K562 (cell line): ENCODE measurements at places on chromosomes 5 and 9. TPM values are rescaled to one million over a fixed set of nuclear protein-coding genes. Genes with fewer than 3 reads are reported as not detected.

GRCh38 chr5:102547141-102548035, 48.6 kb upstream of the SLCO6A1 start:
- no peak overlapping the region for H3K4me3 ChIP-seq
- H3K27ac ChIP-seq = no peak overlapping the region
- H3K4me1 ChIP-seq = no peaks in the 10 kb centered on the region
- DNase-seq = no peak
- H3K36me3 ChIP-seq = no peaks in the 10 kb centered on the region

DNA sequence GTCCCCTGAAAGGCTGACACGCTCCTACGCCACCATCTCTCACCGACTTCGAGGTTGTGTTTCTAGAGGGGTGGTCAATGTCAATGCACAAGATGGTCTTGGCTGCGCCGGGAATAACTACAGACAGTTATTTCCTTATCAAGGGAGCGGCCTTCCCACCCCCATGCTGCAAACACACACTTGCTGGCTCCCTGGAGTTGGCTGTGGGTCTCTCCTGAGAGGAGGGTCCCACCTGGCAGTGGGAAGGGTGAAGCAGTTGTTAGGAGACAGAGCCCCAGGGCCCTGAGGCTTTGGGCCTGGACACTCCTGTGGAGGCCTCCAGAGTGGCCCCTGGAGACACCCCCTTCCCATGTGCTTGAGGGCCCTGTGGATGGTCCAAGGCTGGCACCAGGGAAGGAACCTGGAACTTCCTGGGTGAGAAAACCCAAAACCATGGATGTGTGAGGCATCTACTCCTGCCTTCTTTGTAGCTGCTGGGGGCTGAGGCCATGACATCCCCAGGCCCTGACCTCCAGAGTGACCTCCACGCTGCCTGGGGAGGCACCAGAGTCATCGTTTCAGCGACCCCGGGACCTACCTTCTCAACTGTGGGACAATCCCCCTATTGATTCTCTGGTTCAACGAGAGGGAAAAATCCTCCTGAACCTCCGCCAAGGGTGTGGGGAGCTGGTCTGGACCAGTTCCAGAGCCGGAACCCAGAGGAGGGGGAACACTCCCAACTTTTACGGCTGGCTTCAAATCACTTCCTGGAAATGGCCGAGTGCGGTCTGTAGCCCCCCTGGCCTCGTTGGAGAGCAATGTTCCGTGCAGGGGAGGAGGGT, 101.1 kb upstream of the COL5A1 start:
- H3K27ac ChIP-seq = no peak overlapping the region
- no peak for DNase-seq
- no peaks in the 10 kb centered on the region for H3K4me1 ChIP-seq
- H3K27me3 ChIP-seq = peaks cover 86% of the 10 kb centered on the region

ABCA1 gene
- 0.09 and 0.18 TPM in 2 replicates for total RNA-seq

PKD2L2 gene
- total RNA-seq = not detected in 2 replicates

KIF12 gene
- total RNA-seq = not detected in 2 replicates
